ENCODE measurements at places on chromosomes 3 and 15.

GRCh38 chr3:170584585-170585007 lies 1.3 kb downstream of the SLC7A14 start:
- no peak for DNase-seq

DNA sequence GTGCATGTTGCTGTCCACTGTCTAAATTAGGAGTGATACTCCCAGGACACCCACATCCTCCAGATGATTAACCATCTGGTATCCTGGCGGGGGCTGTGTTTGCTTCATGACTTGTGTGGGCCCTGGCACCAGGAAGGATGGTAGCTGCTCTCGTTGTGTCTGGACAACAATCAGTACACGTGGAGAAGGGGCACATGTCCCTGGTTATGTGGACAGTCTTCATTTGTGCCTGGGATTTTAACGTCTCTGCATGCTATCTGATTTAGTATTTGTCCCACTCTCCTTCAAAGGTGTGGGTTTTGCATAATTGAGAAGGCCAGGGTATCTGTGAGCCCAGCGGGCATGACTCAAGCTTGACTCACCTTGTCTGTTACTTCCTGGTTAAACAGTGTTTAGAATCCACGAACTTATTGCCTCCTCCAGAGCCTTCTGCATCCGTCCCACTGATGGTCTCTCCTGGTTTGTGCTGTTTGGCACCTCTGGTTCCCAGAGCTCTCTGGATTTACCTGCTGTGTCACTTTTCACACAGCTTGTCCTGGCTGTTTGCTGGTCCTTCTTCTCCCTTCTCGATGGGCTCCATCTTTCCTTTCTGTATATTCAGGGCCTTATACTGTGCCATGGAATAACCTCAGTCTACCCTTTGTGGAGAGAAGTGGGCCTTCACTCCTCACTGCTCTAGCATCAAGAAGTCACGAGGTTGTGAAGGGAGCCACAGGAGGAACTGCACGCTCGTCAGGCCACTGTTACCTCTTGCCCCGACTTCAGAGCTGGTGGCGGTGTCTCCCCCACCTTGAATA lies 32.5 kb downstream of the ARNT2 start:
- no peak for DNase-seq

GRCh38 chr15:22839046-22839695 lies 705 bp downstream of the NIPA2 start:
- no peak for DNase-seq

DNA sequence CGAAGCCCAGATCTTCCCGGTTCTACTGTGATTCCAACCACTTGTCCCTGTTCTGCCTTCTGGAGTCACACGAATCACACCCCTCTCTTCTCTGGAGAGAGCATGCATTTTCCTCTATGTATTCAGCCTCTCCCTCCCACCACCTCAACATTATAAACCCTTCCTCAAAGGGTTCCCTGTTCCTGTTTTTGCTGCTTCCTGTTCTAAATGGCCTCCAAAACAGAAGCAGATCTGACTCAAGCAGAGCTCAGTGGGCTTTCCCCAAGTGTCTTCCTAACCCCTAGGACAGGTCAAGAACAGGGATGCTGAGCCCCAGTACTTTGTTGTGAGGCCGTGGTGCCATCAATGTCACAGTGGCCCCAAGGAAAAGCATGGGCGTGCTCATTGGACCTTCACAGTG lies 75.7 kb upstream of the ARNT2 start:
- DNase-seq = no peak

GRCh38 chr3:177447938-177448337 lies 250.7 kb upstream of the TBL1XR1 start:
- DNase-seq = no peak
